Stimulated activated CD4-positive, alpha-beta T cell treated with anti-CD3 and anti-CD28 coated beads, TNF-alpha, amount 100 ng/mL, for 48 hours (primary cell): ENCODE measurements at places on chromosomes 4 and X.

- DNase-seq, result no peak
Observed at GRCh38 chr4:76977736-76978350, 28.3 kb downstream of the SEPTIN11 start.

DNA sequence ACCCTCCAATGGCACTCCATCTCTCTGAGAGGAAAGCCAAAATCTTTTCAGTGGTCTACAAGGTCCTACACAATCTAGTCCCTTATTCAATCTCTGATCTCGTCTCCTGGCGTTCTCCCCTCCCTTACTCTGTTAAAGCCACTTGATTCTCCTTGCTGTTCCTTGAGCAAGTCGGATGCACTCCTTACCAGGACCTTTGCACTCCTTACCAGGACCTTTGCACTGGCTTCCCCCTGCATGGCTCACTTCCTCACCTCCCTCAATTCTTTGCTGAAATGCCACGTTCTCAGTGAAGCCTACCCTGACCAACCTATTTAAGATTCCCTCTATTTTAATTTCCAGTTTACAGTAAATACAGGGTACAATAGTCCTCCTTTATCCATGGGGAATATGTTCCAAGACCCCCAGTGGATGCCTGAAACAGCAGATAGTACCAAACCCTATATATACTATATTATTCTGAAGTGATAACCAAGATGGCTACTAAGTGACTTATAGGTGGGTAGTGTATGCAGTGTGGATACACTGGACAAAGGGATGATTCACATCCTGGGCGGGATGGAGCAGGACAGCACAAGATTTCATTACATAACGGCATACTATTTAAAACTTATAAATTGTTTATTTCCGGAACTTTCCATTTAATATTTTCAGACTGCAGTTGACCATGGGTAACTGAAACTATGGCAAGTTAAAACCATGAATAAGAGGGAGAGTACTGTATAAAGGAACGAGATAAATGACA, 6.5 kb upstream of the DLG3 start:
- DNase-seq, result no peak

DNA sequence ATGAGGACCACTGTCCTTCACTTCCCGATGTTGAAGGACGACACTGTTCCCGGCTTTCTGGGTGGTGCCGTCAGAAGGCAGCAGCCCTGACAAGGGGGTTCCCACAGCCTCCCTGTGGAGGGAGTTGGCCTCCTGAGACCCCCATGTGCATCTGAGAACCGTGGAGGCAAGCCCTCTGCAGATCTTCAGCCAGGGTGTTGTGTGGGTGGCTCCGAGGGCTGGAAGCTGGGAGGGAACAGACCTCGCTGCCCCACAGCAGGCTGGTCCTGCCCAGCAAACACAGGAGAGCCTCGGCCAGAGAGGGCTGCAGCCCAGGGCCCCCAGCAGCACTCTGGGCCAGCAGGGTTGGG, 16.2 kb downstream of the DGKQ start:
- no peak for DNase-seq

- no peak for DNase-seq
Observed at GRCh38 chrX:88977835-88978234, 230.8 kb downstream of the CPXCR1 start.

DNA sequence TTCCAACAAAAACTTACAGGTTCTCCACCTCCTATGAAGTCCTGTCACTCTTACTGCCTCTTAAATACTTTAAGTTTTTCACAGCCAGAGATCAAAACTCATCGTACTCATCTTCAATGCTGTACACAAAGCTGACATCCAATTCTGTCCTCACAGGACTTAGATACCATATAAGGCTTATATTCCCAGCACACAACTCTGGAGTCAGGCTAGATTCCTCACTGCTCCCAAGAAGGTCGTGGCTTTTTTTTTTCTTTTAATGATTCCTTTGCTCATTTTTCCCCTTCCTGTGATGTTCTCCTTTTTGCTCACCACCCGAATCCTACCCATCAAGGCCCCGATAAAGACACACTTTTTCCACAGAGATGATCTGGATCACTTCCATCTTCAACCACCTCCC, 914 bp downstream of the TRAPPC2 start:
- no peak for DNase-seq

- DNase-seq, result peak; percentile 3
Observed at GRCh38 chr4:25863347-25863784, 578 bp upstream of the SEL1L3 start.

GRCh38 chrX:23937100-23937499, 29.3 kb downstream of the CXorf58 start:
- DNase-seq, result no peak

- no peak for DNase-seq
Observed at GRCh38 chr4:185257694-185258093, 48.3 kb downstream of the SNX25 start.

DNA sequence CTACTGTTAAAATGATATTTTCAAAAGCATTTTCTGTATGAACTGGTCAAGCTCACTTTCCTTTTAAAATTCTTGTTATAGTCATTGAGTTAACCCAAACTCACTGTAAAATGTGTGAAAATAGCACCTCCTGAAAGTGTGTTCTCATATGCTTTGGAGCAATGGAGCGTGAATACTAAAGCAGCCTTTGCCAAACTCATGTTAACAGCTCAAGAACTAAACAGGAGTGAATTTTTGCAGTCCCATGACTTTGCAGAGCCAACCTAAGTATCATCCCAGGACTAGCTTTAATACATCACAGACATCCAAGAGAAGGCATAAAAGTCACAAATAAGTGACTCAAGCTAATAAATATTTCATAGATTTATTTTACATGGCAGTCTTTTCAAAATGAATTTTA, 2.3 kb downstream of the AMMECR1 start:
- no peak for DNase-seq

GRCh38 chr4:186078981-186079638, 10.2 kb downstream of the TLR3 start:
- no peak for DNase-seq

GRCh38 chr4:14178421-14178820, 550.9 kb upstream of the BOD1L1 start:
- no peak for DNase-seq

- DNase-seq, result no peak
Observed at GRCh38 chr4:12692815-12693214, 791.3 kb downstream of the RAB28 start.

- no peak for DNase-seq
Observed at GRCh38 chr4:101294597-101294996, 52.7 kb downstream of the PPP3CA start.

- no peak for DNase-seq
Observed at GRCh38 chr4:8854016-8854415, 17.6 kb downstream of the HMX1 start.

- DNase-seq, result no peak
Observed at GRCh38 chr4:175405961-175406360, 406.1 kb downstream of the GPM6A start.

- DNase-seq, result no peak
Observed at GRCh38 chrX:68878977-68879645, 50.3 kb downstream of the EFNB1 start.

GRCh38 chrX:68846536-68846935, 17.7 kb downstream of the EFNB1 start:
- no peak for DNase-seq

- no peak for DNase-seq
Observed at GRCh38 chr4:20505927-20506326, 194.3 kb upstream of the PACRGL start.

DNA sequence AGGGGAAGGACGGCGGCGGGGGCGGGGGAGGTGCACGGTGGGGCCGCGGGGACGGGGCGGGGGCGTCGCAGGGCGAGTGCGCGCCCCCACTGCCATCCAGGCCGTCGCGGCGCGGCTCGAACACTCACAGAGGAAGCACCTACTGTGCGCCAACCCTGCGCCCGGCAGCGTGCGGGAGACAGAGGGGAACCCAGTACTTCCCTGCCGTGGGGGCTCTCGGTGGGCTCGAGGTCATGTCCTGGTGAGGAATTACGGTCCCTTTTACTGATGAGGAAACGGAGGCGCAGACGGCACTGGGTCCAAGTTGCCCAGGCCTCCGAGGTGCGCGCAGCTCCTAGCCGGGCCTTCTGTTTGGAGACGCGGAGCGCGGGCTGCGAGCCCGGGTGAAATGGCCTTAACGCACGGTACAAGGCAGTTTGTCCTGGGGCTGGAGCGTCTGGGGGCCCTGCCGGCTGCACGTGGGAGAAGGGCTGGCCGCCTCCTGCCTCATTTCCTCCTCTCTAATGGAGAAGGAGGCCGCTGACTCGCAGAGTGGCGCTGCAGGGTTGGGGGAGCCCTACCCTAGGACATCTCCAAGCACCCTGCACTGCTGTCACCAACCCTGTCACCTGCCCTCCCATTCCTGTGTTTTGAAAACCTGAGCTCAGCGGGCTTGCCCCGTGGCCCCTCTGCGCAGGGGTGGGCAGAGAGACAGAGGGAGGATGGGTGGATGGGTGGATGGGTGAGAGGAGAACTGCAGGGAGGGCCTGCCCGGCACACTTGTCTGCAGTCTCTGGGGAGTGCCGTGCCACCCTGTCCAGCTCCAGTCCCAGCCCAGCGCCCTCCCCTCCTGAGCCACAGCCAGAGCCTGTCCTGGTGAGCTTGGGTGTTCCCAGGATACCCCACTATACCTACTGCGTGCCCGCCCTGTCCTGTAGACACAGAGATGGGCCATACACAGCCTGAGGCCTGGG, 106.0 kb downstream of the ADRA2C start:
- no peak for DNase-seq
